AG04449 (cell line): ENCODE measurements at places on chromosomes 5 and 9.

DNA sequence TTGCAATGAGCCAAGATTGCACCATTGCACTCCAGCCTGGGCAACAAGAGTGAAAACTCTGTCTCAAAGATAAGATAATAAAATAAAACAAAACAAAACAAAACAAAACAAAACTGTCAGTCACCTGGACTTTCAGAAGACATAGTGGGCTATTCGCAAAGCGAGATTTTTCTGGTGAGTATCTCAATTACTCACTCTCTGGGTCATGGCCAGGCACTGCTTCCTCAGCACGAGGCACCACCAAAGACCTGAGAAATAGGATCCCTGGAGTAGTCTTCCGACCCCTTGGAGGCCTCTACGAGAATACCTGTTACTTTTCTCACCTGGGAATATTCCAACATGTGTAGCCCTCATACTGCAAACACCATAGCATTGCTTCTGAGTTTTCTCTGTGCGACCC, 201.7 kb upstream of the ZNF618 start:
- no peak for DNase-seq

GRCh38 chr9:119533504-119533903, 164.3 kb upstream of the BRINP1 start:
- DNase-seq: no peak

DNA sequence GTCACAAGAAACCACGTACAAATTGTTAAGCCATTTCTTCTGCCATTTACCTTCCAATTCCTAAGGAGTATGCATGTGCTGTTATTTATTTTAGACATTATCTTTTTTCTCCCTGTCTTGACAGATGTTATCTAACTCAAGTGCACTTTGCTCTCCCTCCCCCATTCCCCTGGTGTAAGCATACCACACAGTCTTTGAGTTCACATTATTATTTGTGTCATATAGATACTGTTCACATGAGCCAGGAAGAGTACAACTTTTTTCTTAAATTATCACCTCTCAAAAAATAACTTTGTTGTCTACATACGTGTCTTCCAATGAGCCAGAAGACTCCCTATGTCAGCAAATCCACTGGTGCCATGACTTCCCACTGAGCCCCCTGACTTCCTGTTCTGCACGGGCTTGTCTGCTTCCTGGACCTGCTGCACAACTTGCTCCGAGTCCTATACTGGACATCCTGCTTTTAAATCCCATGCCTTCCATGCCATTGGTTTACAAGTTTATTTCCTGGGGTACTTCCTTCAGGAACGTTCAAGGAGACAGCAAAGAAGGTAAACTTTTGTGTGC, 19.9 kb upstream of the FAM120A start:
- no peak for DNase-seq

GRCh38 chr5:112379542-112380325, 39.3 kb downstream of the EPB41L4A start:
- no peak for DNase-seq

- peak; percentile 21 for DNase-seq
These were observed 75.6 kb upstream of the SLC44A1 start for GRCh38 chr9:105168870-105169319.

DNA sequence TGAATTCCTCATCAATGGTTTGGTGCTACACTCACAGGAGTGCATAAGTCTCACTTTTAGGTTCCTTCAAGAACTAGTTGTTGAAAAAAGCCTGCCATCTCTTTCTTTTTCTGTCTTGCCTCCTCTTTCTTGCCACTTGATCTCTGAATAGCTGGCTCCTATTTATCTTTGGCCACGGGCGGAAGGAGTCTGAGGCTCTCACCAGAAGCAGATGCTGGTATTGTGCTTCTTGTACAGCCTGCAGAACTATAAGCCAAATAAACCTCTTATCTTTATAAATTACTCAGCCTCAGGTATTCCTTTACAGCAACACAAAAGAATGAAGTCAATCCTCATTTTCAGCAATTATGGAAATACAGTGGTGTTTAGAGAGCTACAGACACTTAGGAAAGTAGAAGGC, 247.1 kb upstream of the PRR16 start:
- no peak for DNase-seq

DNA sequence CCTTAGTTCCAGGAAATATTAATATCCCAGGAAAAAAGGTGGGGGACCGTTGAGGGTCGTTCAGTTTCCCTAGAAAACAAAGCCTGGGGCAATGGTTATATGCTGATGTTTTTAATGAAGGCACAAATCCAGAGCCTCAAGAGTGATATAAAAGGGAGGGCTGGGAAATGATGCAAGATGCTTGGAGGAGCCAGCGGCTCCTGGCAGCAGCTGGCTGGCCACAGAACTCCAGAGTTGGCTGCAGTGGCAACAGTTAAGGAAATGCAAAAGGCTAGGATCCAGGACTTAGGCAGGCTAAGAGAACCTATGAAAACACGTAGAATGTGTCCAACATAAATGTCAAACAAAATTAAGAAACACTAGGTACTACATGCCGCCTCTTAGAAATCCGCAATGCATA, 31.0 kb upstream of the B4GALT1 start:
- no peak for DNase-seq

GRCh38 chr5:64929833-64930232, 161.1 kb downstream of the CWC27 start:
- DNase-seq: no peak

DNA sequence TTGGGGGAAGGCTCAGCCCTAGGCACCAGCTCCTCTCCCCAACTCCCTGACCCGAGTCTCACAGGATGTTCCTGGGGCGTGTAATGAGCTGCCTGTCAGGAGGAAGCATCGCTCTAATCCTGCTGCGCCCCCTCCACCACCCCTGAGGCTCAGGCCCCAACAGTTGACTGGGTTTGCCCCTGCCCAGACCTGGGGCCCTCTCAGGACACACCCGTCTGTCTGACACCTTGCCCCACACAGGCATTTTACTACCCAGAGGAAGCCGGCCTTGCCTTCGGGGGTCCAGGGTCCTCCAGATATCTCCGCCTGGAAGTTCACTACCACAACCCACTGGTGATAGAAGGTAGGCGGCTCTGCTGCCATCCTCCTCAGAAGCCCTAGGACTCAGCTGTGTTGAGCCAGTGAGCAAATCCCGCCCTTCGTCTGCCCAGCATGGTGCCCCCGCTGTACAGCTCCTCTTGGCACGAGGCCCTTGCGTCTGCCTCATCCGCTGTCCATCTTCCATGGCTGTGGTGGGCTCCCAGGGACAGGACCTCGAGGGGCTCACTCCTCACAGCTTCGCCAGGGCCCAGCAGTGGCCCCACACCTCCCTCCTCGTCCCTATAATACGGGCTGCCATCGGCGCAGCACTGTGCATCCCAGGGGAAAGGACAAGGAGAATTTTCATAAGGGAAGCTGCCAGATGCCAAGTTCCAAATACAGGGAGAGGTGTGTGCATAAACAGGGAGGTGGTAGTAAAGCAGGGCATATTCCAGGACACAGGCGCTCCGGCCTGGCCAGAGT, 8.0 kb downstream of the DBH start:
- no peak for DNase-seq

- DNase-seq: no peak
These were observed 92.2 kb downstream of the SEMA6A start for GRCh38 chr5:116482394-116482793.

GRCh38 chr9:71758277-71758676, 10.0 kb downstream of the CEMIP2 start:
- DNase-seq: no peak

DNA sequence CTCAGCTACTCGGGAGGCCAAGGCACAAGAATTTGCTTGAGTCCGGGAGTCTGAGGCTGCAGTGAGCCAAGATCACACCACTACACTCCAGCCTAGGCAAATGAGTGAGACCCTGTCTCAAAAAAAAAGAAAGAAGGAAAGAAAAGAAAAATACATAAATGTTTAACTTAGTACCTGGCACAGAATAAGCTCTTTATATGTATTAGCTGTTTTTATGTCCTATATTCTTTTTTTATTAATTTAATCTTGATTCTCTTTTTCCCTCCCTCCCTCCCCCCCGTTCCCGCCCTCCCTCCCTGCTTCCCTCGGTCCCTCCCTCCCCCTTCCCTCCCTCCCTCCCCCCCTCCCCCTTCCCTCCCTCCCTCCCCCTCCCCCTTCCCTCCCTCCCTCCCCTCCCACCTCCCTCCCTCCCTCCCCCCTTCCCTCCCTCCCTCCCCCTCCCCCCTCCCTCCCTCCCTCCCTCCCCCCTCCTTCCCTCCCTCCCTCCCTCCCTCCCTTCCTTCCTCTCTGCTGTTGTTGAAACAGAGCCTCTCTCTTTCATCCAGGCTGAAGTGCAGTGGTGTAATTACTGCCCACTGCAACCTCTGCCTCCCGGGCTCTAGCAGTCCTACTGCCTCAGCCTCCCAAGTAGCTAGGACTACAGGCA, 135.8 kb upstream of the GRHPR start:
- no peak for DNase-seq

GRCh38 chr9:22105005-22105722, 96.1 kb upstream of the CDKN2B start:
- DNase-seq: no peak

DNA sequence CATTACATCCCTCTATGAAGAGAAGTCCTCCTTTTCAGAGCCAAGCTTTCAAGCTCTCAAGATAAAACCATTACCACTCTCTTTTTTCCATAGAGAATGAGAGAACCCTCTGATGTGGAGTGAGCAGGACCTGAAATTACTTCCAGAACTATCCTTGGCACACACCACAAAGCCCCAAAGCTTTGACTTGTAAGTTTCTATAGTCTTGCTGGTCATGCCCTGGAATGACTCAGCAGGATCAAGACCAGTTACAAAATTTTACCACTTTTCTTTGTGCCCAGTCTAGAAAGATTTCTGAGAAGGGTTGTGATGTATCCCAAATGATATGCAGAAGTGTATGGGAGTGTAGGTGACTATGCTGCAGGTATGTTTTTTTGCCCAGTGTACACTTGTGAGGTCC, 760.6 kb downstream of the TLE1 start:
- no peak for DNase-seq

- DNase-seq: no peak
These were observed 208.9 kb downstream of the CFAP90 start for GRCh38 chr5:7642029-7642428.

- DNase-seq: no peak
These were observed 1.0 kb upstream of the NTMT1 start for GRCh38 chr9:129624947-129625346.

DNA sequence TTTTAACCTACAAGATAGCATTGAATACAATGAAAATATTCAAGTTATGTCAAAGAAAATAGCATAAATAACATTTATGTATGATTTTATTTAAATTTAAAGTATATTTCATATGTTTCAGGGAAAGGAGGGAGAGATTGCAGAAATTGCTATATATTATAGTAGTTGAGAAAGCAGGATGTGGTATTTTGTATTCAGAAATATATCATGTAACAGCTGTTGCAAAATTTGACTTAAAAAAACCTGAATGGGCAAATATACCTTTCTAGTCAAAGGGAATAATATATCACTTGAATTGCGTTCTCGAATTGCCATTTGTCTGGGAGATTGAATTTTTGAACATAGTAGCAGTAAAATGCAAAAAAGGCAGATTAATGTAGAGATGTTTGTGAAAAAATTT, 80.6 kb downstream of the PAM start:
- no peak for DNase-seq

DNA sequence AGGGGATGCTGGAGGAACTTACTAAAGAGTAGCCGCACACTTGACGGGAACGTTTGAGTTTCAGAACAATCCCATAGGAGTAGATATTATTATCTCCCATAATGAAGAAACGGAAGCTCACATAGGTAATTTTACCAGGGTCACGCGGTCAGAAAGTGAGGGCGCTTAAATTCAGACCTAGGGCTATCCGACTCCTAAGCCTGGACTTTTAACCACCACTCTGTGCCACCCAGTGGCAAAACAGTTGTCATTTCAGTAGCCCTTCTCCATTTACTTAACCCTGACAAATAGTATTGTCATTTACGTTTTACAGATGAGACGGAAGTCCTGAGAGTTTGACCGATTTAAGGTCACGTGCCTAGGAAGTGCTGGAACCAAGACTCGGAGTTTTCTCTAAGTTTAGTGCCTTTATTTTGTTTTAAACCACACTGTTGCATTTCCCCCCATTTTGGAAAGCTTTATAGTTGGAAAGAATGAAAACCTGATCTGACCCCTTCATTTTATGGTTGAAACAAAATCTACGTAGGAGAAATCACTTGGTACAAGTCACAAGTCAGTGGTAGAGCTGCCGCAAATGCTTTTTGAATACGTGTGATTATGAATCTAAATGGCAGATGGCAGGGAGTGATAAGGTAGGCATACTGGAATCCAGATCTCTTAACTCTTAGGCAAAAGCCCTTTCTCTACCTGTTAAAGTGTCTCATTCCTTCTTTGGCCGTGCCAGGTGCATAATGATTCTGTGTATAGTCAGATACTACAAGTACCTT, 650 bp downstream of the MRRF start:
- no peak for DNase-seq

GRCh38 chr5:176596689-176597416, 13.1 kb downstream of the GPRIN1 start:
- no peak for DNase-seq

DNA sequence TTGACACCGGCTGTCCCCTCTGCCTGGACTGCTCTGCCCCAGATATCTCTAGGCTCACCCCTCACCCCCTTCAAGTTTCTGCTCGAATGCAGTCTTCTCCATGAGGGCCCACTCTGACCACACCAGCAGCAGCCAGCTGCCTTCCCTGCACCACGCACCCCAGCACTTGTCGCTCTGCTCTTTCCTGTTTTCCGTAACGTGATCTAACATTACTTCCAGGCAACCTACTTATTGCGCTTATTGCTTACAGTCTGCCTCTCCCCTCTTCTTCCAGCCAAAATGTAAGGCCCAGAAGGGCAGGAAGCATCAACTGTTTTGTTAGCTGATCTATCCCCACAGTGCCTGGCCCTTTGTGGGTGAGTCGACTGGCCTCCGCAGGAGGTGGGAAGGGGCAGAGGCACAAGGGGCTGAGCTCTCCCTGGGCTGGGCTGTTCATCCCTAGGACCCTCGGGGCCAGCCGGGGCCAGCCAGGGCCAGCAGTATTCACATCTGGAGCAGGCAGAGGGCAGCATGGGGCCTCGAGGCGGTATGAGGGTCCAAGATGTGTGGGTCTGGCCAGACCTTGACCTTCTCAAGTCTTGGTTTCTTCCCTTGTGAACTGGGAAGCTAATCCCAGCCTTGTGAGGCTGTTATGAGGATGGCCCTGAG, 11.6 kb upstream of the DBN1 start:
- no peak for DNase-seq

GRCh38 chr9:4986296-4986695, 1.2 kb downstream of the JAK2 start:
- DNase-seq: no peak

DNA sequence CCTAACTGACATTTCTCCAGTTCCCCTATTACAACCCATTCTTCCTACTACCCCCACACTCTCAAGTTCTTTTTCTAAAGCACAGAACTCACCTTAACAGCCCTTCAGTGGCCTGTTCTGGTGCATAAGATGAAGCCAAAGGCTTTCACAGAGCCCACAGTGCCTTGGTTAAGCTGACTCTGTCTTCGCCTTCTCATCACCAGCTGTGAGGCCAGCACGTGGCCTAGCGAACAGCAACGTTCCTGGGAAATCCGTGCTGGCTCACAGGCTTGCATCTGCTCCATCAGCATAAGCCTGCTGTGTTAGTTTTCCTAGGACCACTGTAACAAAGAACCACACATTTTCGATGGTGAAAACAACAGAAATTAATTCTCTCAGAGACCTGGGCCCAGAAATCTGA, 67.9 kb upstream of the LPAR1 start:
- DNase-seq: no peak

- DNase-seq: no peak
These were observed 80.6 kb upstream of the ZNF366 start for GRCh38 chr5:72587661-72588308.

- DNase-seq: no peak
These were observed 16.5 kb downstream of the LARS1 start for GRCh38 chr5:146165903-146166302.
